ENCODE measurements at places on chromosomes 4 and X.

DNA sequence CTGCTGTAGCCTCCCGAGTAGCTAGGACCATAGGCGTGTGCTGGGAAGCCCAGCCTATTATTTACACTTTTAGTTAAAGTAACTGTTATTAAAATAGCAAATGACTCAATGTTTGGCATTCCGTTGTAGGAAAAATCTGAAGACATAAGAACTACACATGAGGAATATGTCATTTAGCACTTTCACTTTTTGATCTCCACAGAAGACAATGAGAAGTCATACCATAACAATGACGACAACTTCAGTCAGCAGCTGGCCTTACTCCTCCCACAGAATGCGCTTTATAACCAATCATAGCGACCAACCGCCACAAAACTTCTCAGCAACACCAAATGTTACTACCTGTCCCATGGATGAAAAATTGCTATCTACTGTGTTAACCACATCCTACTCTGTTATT lies 6.7 kb downstream of the GPR34 start:
- no peak for DNase-seq

DNA sequence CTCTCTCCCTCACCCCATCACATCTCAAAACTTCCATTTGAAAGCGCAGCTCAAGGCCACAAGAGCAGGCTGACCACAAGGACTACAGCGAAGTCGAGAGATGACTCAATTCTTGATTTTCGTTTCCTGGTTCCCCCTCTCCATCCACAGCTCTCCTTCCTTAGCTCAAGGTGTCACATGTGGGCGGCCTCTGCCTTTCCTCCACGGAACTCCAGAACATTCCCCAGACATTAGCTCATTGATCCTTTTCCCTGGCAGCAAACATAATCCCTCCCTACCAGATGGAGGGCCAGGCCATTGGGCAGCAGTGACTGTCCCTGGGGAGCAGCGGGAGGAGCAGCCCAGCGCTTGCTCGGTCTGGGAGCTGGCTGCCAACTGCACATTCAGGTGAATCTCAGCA lies 56.3 kb downstream of the CCDC149 start:
- no peak for DNase-seq

DNA sequence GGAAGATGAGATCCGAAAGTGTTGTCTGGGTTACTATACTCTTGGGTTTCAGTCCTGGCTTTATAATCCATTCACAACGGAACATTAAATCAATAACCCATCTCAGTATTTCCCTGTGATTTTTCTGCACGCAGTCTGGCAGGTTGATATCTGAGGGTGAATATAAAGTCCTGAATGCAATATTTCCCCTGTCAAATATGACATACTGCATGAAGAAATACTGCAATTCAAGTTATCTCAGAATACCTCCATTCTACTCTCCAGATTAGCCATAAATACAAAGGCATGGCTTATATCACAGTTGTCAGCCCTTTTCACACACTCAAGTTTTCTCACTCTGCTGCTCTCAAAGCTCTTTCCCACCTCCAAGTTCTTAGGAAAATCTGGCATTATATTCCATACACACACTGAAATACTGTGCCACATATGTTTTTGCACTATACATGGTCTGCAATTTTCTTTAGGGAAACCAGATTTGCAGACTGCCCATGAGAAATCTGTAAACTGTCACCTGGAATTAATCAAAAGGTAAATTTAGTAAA lies 64.7 kb downstream of the WDFY3 start:
- no peak for DNase-seq

- DNase-seq: peak; percentile 43
These were observed 161.2 kb upstream of the WDFY3 start for GRCh38 chr4:85127653-85128052.

GRCh38 chr4:143026459-143027170 lies 158.1 kb upstream of the USP38 start:
- DNase-seq: no peak

GRCh38 chr4:118850488-118851173 lies 14.7 kb upstream of the SEC24D start:
- DNase-seq: peak; percentile 33

GRCh38 chrX:64350047-64350446 lies 45.2 kb downstream of the MTMR8 start:
- no peak for DNase-seq

DNA sequence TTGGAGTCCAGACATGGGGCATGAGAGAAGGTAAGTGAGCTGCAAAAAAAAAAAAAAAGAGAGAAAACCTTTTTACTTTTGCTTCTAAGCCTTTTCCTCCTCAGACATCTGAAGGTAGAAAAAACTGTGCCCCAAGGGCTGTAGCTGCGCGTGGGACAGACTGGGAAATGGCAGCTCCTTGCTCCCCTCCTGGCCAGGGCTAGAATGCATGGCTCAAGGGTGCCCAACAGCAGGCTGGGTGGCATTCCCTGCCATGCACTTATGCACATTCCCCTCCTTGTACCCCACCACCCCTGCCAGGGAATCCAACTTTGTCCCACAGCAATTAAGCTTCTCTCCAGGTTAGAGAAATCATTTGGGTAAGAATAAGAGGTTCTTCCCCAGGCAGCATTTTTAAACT lies 421.2 kb downstream of the TRAM1L1 start:
- no peak for DNase-seq

GRCh38 chr4:22906045-22906444 lies 213.3 kb downstream of the GBA3 start:
- no peak for DNase-seq

GRCh38 chrX:145818186-145819113 lies 821 bp downstream of the SLITRK2 start:
- no peak for DNase-seq

- no peak for DNase-seq
These were observed 94.4 kb downstream of the SOWAHB start for GRCh38 chr4:76803522-76803921.

- no peak for DNase-seq
These were observed 240.3 kb upstream of the GALNT7 start for GRCh38 chr4:172928347-172928746.

- DNase-seq: peak; percentile 62
These were observed 66.3 kb downstream of the TSPAN7 start for GRCh38 chrX:38627683-38628082.

GRCh38 chr4:168398589-168398988 lies 80.0 kb upstream of the DDX60 start:
- no peak for DNase-seq

- DNase-seq: peak; percentile 58
These were observed 209.1 kb upstream of the FAT1 start for GRCh38 chr4:186932631-186933187.

GRCh38 chr4:91325495-91325894 lies 978.3 kb upstream of the GRID2 start:
- no peak for DNase-seq

DNA sequence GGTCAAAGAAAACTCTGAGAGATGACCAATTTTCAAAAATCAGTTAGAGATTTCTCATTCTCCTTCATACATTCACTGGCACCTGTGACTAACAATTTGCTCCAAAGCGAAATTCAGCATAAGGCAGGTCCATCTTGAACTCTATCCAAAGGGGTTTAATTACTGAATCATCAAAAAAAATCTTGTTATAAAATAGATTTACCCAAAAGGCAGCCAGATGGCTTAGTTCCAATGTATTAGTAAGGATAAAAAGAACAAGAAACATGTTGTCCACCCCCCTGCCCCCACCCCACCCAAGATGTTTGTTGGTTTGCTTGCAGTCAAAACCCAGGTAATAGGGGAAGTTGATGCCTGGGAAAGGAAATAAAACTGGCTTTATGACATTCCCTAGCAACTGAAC lies 200.3 kb downstream of the ANTXR2 start:
- no peak for DNase-seq

DNA sequence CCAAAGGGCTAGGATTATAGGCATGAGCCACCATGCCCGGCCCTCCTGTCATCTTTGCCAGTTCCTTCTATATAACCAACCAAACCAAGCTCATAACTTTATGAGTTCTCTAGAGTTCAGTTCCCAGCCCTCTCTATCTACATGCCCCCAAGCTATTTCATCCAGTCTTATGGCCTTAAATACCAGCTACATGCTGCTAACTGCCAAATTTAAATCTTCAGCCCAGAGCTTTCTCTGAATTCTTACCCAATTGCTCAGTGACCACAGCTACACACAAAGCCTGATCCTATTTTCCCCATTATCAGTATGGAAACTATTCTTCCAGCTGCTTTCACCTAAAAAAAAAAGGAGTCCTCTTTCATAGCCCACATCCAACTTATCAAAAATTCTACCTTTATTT lies 23.1 kb downstream of the TMEM184C start:
- DNase-seq: no peak

DNA sequence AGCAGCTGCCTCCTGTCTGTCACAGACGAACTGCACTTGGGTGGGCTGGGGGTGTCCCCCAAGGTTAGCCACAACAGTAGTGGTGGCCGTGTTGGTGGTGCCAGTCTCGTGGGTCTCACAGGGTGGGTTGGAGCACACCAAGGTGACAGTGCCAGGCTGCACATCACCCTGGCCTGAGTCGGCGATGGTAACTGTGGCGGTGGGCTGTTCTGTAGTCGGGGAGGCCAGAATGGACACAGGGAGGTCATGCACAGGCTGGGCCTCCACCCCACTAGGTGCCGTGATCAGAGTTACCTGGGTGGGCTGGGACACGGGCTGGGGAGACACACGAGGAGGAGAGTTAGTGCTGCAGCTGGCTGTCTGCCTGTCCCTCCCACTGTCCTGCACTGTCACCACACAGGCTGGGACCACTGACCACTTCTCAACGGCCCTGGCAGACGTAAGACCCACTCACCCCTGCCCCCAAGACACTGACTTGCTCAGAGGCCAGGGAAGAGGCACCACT lies 10.8 kb upstream of the RENBP start:
- DNase-seq: no peak

- no peak for DNase-seq
These were observed 30.5 kb upstream of the TCEANC start for GRCh38 chrX:13622401-13622964.

GRCh38 chr4:16197876-16198665 lies 28.2 kb downstream of the TAPT1 start:
- DNase-seq: no peak

DNA sequence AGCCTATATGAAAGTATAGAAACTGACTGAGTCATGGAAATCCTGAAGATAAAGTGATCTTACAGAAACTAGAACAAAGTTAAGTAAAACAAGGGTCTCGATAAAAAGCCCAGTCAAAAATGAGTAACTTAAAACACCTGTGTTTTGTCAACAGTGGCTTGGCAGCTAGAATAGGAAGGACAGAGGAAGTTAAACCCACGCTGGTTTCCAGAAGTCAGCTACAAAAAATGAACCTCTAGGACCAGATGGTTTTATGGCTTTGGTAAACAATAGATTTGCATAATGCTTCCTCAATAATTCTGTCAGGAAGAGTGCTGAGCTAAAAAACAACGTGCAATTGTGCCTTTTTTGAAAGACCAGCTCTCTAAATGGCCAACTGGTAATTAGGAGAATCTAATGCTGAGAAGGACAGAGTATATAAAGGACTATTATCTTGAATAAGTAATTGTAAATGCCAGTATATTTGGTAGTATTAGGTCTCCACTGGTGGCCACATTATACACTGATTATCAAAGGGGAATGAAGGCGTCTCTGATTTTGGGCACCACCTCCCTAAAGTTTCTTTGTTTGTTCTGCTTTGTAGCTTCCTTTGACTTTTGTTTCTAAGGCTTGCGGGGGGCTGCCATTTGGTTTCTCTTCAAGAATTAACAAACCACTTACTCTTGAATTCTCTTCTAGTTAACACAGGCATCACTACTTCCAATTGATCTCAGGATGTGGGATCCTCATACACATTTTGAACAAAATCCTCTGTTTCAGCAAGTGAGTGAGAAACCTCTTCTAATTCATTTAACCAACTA lies 72.2 kb upstream of the PPP3CA start:
- peak; percentile 46 for DNase-seq

GRCh38 chrX:97260679-97261078 lies 377.0 kb downstream of the RPA4 start:
- no peak for DNase-seq

Measured in KBM-7 (cell line).